ENCODE measurements at places on chromosomes 6 and 20.

DNA sequence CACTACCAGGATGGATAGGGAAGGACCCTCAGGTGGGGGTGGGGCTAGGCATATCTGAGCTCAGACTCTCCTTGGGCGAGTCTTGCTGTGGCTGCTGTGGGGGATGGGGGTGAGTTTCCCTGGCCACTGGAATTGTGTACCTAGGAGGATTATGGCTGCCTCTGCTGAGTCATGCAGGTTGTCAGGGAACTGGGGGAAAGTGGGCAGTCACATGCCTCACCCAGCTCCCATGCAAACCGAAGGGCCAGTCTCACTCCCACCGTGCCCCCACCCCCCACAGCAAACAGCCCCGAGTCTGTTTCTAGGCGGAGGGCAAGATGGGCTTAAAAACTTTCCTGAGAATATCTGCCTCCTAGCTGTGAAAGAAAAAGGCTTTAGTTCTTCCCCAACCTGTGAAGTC, 210.3 kb upstream of the FERMT1 start:
- DNase-seq: no peak

DNA sequence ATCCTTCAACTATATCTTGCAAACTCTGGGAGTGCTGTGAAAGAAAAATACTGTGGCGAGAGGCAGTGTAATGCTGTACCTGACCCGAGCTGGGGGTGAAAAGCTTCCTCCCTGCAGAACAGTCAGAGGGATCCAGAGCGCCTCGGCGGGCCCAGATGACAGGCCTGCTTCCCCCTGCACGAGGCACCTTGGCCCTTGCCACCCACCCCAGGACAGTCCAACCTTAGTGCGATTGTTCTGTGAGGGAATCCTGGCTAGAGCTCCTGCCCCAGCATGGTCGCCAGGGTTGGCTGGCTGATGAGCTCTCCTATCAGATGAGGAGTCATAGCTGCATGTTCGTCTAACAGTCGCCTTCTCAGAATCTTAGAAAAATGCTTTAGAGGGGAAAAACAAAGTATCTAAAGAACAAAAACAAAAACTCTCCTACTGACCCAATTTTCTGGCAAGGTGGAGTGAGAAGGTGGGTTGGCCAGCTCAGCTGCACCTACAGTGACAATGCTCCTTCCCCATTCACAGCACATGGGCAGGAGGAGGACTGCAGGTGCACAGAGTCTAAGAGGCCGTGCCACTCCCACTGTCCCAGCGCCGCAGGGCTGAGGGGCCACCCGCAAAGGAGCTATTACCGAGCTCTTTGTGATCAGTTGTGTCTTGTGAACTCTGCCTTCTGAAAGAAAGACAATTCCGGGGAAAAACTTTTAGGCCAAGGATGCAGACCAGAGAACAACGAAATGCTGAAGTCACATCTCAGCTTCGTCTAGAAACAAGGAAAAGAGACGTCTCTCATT, 28.6 kb upstream of the GPR6 start:
- DNase-seq: no peak

- no peak for DNase-seq
These were observed 272.0 kb downstream of the PACRG start for GRCh38 chr6:162999575-163000285.

- no peak for DNase-seq
These were observed 45.8 kb upstream of the PNRC1 start for GRCh38 chr6:89034586-89035251.

DNA sequence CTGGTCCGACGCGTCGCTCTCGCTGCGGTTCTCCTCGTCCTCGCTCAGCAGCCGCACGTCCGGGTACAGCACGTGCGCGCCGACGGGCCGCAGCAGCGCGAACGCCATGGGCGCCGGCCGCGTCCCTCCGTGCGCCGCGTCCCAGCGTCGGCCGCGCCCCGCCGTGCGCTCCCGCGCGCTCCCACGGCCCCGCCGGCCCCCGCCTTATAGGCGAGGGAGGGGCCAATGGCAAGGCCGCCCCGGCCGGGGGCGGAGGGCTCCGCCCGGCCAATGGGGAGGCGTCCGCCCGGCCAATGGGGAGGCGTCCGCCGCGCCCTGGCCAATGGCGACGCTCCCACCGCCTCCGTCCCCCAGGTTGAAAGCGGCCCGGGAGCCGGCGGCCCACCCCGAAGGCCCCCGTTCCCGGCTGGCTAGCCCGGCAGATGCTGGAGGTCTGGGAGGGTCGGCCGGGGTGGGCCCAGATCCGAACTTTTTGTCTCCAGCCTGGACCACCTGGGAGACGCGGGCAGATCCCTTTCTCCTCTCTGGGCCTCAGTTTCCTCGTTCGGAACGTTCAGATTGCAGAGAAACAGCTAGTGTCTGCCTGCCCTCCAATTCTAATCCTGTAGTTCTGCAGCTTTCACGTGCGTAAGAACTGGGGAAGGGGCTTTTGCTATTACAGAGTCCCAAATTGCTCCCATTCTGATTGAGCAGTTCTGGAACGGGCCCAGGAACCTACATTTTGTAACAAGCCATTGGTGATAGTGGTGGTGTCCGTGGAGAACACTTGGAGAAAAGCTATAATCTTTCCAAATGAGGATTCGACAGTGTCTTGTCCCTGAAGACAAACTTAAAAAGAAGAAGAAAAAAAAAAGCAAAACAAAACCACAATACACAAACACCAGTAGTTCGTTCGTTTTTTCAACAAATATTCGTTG, at the start of gene TCF15:
Gene TCF15 (minus strand): TSS at position 180 of the 917 bp plus-strand sequence. CDS start 72 bp downstream, at position 108.
- DNase-seq: no peak

- no peak for DNase-seq
These were observed 97.4 kb upstream of the JARID2 start for GRCh38 chr6:15148356-15148946.
